ENCODE measurements at places on chromosomes 4 and X.

- no peak for DNase-seq
Measured at GRCh38 chr4:4837316-4837715, 22.1 kb upstream of the MSX1 start.

GRCh38 chr4:19729886-19730651 is 521.6 kb upstream of the SLIT2 start:
- no peak for DNase-seq

DNA sequence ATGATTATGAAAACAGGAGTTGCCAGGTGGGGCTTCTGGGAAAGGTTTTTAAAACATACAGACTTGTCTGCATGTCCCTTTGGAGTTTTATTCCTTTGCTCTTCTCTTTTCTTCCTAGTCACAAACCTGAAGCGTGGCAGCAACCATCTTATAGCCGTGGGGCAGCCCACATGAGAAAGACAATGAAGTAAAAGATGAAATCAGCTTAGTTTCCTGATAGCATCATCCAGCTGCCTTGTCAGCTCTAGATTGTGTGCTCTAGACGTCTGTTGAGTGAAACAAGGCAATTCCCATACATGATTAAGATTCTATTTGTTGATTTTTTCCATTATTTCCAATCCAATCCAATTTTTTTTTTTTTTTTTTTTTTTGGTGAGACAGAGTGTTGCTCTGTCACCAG is 68.9 kb downstream of the ELOVL6 start:
- no peak for DNase-seq

DNA sequence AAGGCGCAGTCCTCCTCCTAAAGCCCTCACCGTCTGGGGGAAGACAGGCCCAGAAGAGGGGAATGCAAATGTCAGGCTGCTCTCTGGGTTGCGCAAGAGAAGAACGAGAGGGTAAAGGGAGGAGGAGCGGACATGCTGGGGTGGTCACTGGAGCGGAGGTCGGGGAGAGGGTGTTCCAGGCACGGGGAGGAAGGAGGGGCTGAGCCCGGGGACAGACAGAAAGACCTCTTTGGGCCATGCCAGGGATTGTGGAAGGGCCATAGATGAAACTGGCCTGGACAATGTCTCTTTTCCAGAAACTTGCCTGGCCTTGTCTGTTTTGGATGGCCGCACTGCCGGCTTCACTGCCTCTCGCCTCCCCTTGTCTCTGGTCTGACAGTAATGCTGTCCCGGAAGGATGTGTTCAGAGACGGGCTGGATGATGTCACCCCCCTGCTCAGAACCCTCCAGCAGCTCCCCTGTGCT is 121.0 kb downstream of the SORCS2 start:
- no peak for DNase-seq

DNA sequence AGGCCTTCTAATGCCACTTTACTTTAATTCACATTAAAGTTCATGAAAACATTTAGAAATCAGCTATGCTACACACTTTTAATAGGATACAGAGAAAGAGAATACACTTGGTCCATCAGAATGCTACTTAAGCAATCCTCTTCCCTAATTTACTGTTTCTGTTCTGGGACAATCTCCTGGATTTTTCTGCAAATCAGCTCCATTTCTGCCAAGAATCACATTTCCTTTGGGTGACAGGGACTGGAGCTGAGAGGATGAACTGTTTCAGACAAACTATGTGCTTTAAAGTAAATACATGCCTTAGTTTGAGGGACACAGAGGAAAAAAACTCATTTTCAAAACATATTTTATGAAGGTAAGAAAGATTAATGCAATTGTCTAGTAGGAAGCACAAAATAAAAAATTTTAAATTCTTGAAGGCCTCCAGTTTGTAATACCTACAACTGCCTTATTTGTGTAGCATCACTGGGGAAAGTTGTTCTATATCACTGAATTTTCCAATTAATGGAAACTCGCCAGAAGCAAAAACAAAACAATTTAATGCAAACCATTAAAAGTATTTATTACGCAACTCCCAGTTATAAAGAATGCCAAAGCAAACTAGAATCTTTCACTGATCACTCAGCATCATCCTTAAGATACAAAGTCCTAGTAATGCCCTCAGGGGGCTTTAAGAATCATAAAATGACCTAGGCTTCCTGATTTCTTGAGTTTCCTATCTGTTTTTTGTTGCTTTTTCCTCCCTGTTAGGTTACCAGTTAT is 36.3 kb downstream of the BCLAF3 start:
- DNase-seq, result no peak

DNA sequence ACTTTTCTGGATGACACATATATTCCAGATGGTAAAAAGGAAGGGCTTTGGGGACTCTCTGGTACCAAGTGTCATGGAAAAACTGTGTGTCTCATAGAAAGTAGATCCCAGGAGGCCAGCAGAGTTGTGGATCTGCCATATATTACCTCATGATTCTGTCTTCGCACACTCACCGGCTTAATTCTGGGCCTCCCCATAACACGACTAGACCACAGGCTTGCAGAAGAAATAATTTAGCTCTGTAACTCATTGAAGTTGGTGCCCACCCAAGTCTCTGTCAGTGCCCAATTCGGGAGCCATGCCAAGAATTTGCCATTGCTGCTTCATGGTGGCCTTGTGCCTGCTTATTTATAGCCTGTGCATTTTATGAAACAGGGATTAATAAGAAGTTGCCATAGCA is 104.5 kb downstream of the AR start:
- no peak for DNase-seq

DNA sequence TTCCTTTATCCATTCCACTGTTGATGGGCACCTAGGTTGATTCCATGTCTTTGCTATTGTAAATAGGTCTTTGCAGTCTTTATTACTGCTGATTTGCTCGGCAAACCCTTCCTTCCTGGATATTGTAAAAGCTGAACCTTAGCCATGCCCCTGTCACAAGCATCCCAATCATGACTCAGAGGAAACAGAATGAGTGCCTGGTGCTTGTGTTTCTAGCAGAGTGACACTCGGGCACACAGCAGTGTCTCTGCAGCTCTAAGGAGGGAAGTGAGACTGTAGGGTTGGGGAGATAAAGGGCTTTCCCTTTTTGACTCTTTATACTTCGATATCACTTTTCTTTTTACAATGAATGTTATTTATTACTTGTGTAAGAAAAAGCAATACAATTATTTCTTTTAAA is 83.3 kb downstream of the AKAP4 start:
- no peak for DNase-seq

GRCh38 chrX:43522582-43522981 is 133.5 kb upstream of the MAOA start:
- DNase-seq, result no peak

DNA sequence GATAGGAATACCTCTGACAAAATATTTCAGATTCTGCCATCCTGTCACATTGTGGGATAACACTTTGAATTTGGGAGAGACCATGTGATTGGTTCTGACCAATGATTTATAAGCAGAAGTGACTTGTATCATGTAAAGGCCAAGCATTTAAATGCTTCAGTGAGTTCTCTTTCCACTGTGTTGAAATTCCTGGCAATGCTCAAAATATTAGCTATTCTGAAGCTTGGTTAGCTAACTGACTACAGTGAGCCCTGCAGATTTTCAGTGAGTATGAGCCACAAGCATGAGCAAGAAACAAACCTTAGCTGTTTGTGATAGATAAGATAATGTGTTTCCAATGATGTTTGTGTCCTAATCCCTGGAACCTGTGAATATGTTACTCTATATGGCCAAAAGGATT is 562.8 kb upstream of the AADAT start:
- no peak for DNase-seq
